ENCODE measurements at places on chromosomes 4 and X. TPM values are rescaled to one million over a fixed set of nuclear protein-coding genes. Genes with fewer than 3 reads are reported as not detected.

ZXDA gene
- 2.0 TPM for total RNA-seq

- no peak overlapping the region for H3K27ac ChIP-seq
- no peaks in the 10 kb centered on the region for H3K4me1 ChIP-seq
- H3K27me3 ChIP-seq, result no peaks in the 10 kb centered on the region
- no peak for DNase-seq
- no peak overlapping the region for H3K4me3 ChIP-seq
These were observed 36.4 kb upstream of the ADH4 start for GRCh38 chr4:99180382-99181070.

- no peaks in the 10 kb centered on the region for H3K27me3 ChIP-seq
- DNase-seq, result no peak
- H3K4me1 ChIP-seq, result peaks cover 11% of the 10 kb centered on the region
- no peak overlapping the region for H3K4me3 ChIP-seq
- no peak overlapping the region for H3K27ac ChIP-seq
- peaks cover 4% of the 10 kb centered on the region for H3K36me3 ChIP-seq
These were observed 219.1 kb downstream of the NR3C2 start for GRCh38 chr4:148222991-148223660.

IL1RAPL1 gene
- not detected for total RNA-seq

UGT2B11 gene
- not detected for total RNA-seq

KCTD8 gene
- total RNA-seq, result not detected

GRCh38 chr4:100208964-100209363, 18.7 kb upstream of the DDIT4L start:
- H3K27me3 ChIP-seq, result peaks cover 16% of the 10 kb centered on the region
- H3K4me3 ChIP-seq, result no peak overlapping the region
- no peaks in the 10 kb centered on the region for H3K4me1 ChIP-seq
- H3K36me3 ChIP-seq, result no peaks in the 10 kb centered on the region
- no peak overlapping the region for H3K27ac ChIP-seq

PDZD4 gene
- total RNA-seq, result 0.83 TPM

BEND4 gene
- 0.20 TPM for total RNA-seq

DNA sequence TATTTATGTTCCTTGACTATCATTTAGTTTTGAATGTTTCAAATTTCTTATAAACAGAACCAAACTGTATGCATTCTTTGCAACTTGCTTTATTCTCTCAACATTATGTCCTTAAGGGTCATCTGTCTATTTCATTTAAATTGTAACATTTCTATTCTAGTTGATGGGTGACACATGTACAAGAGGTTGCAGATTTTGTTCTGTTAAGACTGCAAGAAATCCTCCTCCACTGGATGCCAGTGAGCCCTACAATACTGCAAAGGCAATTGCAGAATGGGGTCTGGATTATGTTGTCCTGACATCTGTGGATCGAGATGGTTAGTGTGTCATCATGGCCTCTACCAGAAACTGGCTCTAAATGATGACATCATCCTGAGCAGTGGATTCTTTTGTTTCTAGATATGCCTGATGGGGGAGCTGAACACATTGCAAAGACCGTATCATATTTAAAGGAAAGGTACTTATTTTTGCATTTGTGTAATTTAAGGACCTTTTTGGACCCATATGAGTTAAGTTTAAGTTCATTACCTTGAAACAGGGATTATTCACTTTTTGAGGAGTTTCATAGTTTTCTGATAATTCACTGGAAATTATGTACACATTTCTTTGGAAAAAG, 6.1 kb downstream of the LIAS start:
- H3K36me3 ChIP-seq, result peaks cover 37% of the 10 kb centered on the region
- H3K27me3 ChIP-seq, result no peaks in the 10 kb centered on the region
- H3K4me1 ChIP-seq, result peaks cover 25% of the 10 kb centered on the region
- no peak for DNase-seq
- H3K27ac ChIP-seq, result no peak overlapping the region
- no peak overlapping the region for H3K4me3 ChIP-seq

UCHL1 gene
- 3.5 TPM for total RNA-seq

- no peak overlapping the region for H3K27ac ChIP-seq
- H3K36me3 ChIP-seq, result no peaks in the 10 kb centered on the region
- H3K4me3 ChIP-seq, result no peak overlapping the region
- no peak for DNase-seq
- H3K4me1 ChIP-seq, result no peaks in the 10 kb centered on the region
These were observed 179.0 kb upstream of the FGF13 start for GRCh38 chrX:138890491-138890890.

DNA sequence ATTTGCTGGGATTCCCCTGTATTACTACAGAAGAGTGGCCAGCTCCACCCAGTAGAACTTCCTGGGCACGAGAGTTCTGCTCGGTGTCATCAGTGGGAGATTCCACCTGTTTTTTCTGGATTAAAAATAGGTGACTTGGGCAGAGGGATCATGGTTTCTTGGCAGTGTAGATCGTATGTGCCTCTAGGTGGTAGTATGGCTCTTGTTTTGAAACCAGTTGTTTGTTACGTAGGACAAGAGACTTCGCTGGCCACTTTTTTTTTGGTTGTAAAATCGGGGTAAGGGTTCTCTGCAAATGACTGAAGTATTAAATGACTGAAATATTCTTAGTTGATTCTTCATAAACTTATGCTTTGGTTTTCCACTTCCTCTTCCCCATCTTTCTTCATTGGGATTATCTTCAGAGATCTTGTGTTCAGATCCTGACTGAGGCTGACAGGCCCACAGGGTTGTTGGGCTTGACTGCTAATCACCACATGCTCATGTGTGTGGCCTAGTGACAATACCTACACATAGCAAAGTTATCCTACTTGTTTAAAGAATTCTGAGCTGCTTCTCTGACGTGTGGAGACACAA, 43.8 kb upstream of the WDR1 start:
- no peak overlapping the region for H3K27ac ChIP-seq
- peaks cover 48% of the 10 kb centered on the region for H3K4me1 ChIP-seq
- H3K4me3 ChIP-seq, result no peak overlapping the region
- no peaks in the 10 kb centered on the region for H3K27me3 ChIP-seq

CCKAR gene
- total RNA-seq, result not detected

GRCh38 chrX:100863326-100863864, 10.8 kb downstream of the NOX1 start:
- no peak overlapping the region for H3K27ac ChIP-seq
- H3K4me1 ChIP-seq, result no peaks in the 10 kb centered on the region
- no peaks in the 10 kb centered on the region for H3K27me3 ChIP-seq
- DNase-seq, result no peak
- H3K4me3 ChIP-seq, result no peak overlapping the region

GRCh38 chr4:83387012-83387411, 52.4 kb upstream of the HPSE start:
- no peaks in the 10 kb centered on the region for H3K27me3 ChIP-seq
- peaks cover 8% of the 10 kb centered on the region for H3K4me1 ChIP-seq
- H3K4me3 ChIP-seq, result no peak overlapping the region
- DNase-seq, result no peak

DNA sequence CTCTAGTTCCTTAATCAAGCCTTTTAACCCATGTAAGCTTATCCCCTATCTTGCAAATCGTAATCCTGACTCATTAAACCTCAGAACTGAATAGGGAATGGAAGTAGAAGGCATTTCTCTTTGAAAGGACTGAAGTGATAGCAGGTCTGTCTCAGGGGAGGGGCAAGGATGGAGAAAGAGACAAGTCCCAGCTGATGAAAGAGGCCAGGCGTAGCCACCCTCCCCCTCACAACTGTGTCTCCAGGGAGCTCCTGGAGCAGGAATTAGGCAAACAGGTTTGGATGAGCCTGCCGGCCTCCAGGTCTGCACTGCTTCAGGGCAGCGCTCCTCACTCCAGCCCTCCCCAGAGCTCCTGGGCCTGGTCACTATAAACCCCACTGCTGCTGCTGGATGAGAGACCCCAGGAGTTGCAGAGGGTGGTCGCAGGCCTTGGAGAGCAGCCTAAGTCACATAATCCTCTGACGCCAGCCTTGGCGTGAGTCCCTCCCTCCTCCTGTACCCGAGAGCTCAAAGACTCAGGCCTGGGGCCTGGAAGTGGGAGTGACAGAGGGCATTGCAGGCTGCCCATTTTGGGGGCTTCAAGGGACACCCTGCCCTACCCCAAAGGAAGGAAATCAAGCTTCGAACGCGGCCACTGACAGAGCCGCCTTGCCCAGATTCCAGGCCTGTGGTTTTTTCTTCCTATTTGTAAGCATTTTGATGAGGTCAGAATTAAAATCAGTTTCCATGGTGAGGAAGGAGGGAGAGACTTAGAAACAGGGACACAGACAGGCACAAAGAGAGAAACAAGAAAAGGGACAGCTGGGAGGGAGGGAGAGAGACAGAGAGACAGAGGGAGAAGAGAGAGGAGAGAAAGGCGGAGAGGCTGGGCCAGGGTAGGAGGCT, 21.2 kb upstream of the MSX1 start:
- H3K27me3 ChIP-seq, result peaks cover 9% of the 10 kb centered on the region
- no peak overlapping the region for H3K27ac ChIP-seq
- H3K4me1 ChIP-seq, result no peaks in the 10 kb centered on the region
- H3K36me3 ChIP-seq, result no peaks in the 10 kb centered on the region
- no peak for DNase-seq

DNA sequence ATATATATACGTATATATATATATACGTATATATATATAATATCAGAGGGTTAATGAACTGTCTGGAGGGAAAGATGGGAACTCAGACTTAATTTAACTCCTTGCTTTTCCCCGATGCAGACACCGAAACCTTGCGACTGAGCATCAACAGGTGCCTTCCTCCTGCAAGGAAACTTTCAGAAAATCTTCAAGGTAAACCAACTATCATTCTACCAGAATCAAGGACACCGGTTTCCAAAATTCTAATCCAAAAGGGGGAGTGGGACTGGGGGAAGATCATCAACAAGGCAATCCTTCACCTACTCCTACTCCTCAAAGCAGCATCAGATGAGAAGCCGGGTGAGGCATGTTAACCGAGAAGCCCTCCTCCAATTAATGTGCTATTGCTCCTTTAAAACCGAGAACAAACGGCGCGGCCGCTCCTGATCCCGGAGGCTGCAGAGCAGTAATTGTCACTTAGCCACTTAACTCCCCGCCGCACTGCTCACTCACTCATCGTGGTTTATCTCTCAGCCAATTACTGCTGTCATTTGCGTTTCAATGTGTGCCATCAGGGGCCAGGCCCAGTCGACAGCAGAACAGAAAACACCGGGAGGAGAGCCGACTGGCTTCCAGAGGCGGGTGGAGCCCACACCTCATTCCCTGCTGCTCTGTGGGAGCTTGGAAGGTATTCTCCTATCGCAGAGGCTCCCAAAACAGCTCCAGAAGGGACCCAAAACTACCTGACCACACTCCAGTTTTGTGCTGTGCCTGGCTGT, 61.7 kb downstream of the MAML3 start:
- H3K27ac ChIP-seq, result no peak overlapping the region
- no peak overlapping the region for H3K4me3 ChIP-seq
- no peaks in the 10 kb centered on the region for H3K36me3 ChIP-seq
- DNase-seq, result peak; percentile 29

DNA sequence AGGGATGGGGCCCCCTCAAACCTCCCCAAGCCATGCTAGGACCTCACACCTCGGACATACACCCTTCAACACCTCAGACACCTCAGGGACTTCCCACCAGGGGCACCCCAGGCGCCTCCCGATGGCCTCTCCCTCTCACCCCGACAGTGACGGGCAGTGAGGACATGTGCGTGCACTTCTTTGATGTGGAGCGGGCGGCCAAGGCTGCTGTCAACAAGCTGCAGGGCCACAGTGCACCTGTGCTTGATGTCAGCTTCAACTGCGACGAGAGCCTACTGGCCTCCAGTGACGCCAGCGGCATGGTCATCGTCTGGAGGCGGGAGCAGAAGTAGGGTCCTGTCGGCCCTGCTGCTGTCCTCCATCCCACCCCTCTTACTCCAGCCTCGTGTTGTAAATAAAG, 7.4 kb downstream of the WDR13 start:
- no peak overlapping the region for H3K27ac ChIP-seq
- H3K36me3 ChIP-seq, result peaks cover 3% of the 10 kb centered on the region
- no peaks in the 10 kb centered on the region for H3K4me1 ChIP-seq

- H3K27me3 ChIP-seq, result peaks cover 46% of the 10 kb centered on the region
- peak within 1 kb of the TSS; percentile 58 for H3K4me3 ChIP-seq
- peaks cover 11% of the 10 kb centered on the region for H3K4me1 ChIP-seq
- peak; percentile 82 for DNase-seq
- H3K36me3 ChIP-seq, result no peaks in the 10 kb centered on the region
- H3K27ac ChIP-seq, result no peak within 1 kb of the TSS
These were observed at the start of gene JAKMIP1 for GRCh38 chr4:6200011-6200921. JAKMIP1 (minus strand) TSS chr4:6200549; CDS start chr4:6112850, 87,699 bp downstream.

- no peak overlapping the region for H3K27ac ChIP-seq
- H3K4me1 ChIP-seq, result peaks cover 8% of the 10 kb centered on the region
- peaks cover 1% of the 10 kb centered on the region for H3K36me3 ChIP-seq
- DNase-seq, result no peak
These were observed 73.7 kb downstream of the RLIM start for GRCh38 chrX:74540635-74541249.

GRCh38 chrX:68947882-68948605, 119.2 kb downstream of the EFNB1 start:
- H3K36me3 ChIP-seq, result no peaks in the 10 kb centered on the region
- DNase-seq, result no peak
- H3K4me3 ChIP-seq, result no peak overlapping the region
- peaks cover under 1% of the 10 kb centered on the region for H3K27me3 ChIP-seq

MAMLD1 gene
- 1.7 TPM for total RNA-seq

MAGEB1 gene
- not detected for total RNA-seq

ZNF732 gene
- not detected for total RNA-seq

DNA sequence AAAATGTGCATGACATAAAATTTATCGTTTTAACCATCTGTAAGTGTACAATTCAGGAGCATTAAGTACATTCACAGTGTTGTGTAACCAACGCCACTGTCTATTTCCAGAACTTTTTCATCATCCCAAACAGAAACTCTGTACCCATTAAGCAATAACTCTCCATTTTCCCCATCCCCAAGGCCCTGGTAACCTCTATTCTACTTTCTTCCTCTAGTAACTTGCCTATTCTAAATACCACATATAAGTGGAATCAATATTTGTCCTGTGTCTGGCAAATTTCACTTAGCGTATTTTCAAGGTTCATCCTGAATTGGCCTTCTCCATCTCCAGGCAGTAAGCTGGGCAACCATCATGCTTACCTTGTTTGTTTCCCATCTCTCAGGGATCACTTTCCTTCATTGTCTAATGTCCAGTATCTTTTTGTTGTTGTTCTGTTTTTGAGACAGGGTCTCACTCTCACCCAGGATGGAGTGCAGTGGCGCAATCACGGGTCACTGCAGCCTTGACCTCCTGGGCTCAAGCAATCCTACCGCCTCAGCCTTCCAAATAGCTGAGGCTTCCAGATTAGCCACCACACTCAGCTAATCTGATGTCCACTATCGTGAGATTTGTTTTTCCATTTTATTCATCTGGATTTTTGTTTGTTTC, 17.7 kb upstream of the GRIPAP1 start:
- H3K36me3 ChIP-seq, result no peaks in the 10 kb centered on the region
- H3K27ac ChIP-seq, result no peak overlapping the region
- H3K4me3 ChIP-seq, result no peak overlapping the region
- H3K4me1 ChIP-seq, result no peaks in the 10 kb centered on the region
- no peaks in the 10 kb centered on the region for H3K27me3 ChIP-seq

GRCh38 chr4:113292371-113293042, 243.1 kb downstream of the ANK2 start:
- no peak overlapping the region for H3K27ac ChIP-seq
- H3K4me1 ChIP-seq, result no peaks in the 10 kb centered on the region
- no peak for DNase-seq
- H3K4me3 ChIP-seq, result no peak overlapping the region

MSX1 gene
- total RNA-seq, result not detected

GRCh38 chr4:143441109-143441508, 72.4 kb upstream of the SMARCA5 start:
- no peaks in the 10 kb centered on the region for H3K27me3 ChIP-seq
- H3K36me3 ChIP-seq, result no peaks in the 10 kb centered on the region
- no peaks in the 10 kb centered on the region for H3K4me1 ChIP-seq
- no peak overlapping the region for H3K4me3 ChIP-seq
- no peak overlapping the region for H3K27ac ChIP-seq
- no peak for DNase-seq

GLOD5 gene
- not detected for total RNA-seq

- peaks cover 35% of the 10 kb centered on the region for H3K4me1 ChIP-seq
- peak within 1 kb of the TSS; percentile 90 for H3K27ac ChIP-seq
- peaks cover 22% of the 10 kb centered on the region for H3K36me3 ChIP-seq
These were observed at the start of gene PRPS2 for GRCh38 chrX:12791257-12792228. PRPS2 (plus strand) TSS chrX:12791412; CDS start chrX:12791498, 86 bp downstream.

Measured in activated naive CD4-positive, alpha-beta T cell treated with anti-CD3 and anti-CD28 coated beads for 36 hours (primary cell).